ENCODE measurements at places on chromosomes 6 and 20.

DNA sequence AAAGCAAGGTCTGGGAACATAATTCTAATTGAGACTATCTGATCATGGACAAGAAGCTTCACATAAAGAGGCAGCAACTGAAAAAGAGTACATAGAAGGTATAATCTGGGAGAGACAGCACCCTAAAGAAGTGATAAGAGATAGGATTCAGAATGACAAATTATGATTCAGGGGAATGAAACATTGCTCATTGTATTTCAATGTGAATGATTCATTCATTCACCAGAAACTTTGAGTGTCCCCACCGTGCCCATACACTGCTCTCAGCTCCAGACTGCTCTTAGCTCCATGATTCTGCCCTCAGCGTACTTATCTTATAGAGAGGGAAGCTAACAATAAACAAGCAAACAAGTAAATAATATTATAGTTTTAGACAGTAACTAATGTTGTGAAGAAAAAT lies 329.3 kb upstream of the IRAK1BP1 start:
- no peak for DNase-seq

- DNase-seq = no peak
Measured at GRCh38 chr6:56962441-56962840, 7.5 kb downstream of the BEND6 start.

GRCh38 chr20:32386091-32386490 lies 28.0 kb downstream of the ASXL1 start:
- DNase-seq = no peak

- DNase-seq = peak; percentile 45
Measured at GRCh38 chr20:53582574-53583351, 10.9 kb downstream of the ZNF217 start.

DNA sequence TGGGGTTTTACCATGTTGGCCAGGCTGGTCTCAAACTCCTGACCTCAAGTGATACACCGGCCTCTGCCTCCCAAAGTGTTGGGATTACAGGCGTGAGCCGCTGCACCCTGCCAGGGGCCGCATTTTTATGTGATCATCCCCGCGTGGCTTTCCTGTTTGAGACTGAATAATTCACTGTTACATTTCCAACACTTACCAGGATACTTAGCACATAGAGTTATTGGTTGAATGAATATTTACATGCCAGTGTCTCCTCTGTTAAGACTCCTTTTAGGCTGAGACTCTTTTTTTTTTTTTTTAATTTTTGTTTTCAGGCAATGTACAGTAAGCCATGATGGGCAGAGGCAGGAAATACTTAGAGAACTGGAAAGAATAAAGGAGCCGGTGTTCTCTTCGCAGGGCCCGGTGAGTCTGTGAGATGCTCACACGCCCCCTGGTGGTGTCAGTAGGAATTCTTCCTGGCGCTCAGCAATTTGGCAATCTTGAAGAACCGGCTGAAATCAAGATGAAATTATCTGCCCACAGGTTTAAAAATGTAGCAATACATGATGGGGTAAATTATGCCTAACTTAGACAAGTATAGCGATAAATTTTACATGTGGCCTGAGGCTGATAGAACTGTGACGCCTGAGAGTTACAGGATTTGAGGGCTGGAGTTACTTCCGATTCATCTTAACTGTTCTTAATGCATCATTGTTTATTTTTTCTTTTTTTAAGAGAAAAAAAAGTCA lies 7.6 kb upstream of the RNF114 start:
- peak; percentile 81 for DNase-seq

Measured in NCI-H460 (cell line).